ENCODE measurements at places on chromosomes 5 and 9. TPM values are rescaled to one million over a fixed set of nuclear protein-coding genes. Genes with fewer than 3 reads are reported as not detected.

DNA sequence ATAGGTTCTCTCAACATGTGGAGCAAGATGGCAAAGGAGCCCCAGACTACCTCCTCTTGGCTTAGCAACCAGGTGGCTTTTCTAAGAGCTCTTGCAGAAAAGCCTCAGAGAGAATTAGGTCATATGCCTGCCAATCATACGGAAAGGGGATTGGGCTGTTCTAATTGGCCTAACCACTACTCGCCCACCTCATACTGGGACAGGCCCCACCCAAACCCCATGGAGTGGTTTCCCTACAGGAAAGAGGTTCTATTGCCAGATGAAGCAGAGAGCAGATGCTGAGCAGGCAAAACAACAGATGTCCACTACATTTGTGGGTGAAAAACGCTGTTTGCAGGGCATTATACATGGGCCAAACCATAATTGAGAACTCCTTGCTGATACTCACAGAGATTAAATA, 29.0 kb downstream of the ABLIM3 start:
- H3K27ac ChIP-seq = no peak overlapping the region
- H3K4me1 ChIP-seq = no peaks in the 10 kb centered on the region
- H3K36me3 ChIP-seq = no peaks in the 10 kb centered on the region
- no peak overlapping the region for H3K4me3 ChIP-seq
- DNase-seq = no peak

- H3K27ac ChIP-seq = no peak overlapping the region
- H3K36me3 ChIP-seq = no peaks in the 10 kb centered on the region
- no peak for DNase-seq
- no peaks in the 10 kb centered on the region for H3K27me3 ChIP-seq
These were observed 113.5 kb downstream of the FEM1C start for GRCh38 chr5:115431116-115431515.

GRCh38 chr9:17739736-17740135, 160.9 kb downstream of the SH3GL2 start:
- H3K27ac ChIP-seq = no peak overlapping the region
- no peaks in the 10 kb centered on the region for H3K4me1 ChIP-seq
- no peaks in the 10 kb centered on the region for H3K27me3 ChIP-seq
- H3K4me3 ChIP-seq = no peak overlapping the region

DNA sequence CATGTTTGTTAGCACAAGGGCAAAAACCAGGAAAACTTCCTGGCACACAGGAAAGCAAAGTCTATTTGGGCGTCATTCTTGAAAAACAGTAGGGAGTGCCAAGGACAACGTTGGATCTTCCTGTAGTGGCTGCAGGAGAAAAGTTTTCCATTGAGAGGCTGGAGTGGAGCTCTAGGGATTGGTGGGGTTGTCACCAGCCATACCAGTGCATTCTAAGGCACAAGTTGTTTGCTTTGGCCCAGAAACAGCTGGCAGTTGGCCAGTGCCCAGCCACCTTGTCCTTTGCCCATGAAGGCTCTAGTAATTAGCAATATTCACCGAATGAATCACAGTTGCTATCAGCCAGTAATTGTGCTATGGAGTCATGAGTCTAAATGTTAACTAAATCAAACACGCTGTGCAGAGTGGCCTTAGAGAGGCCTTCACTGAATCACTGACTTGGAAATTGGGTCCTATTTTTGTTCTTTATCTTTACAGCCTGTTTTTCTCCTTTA, 26.4 kb downstream of the TNFSF15 start:
- no peaks in the 10 kb centered on the region for H3K27me3 ChIP-seq
- peak; percentile 53 for DNase-seq
- H3K36me3 ChIP-seq = no peaks in the 10 kb centered on the region
- H3K27ac ChIP-seq = no peak overlapping the region
- no peak overlapping the region for H3K4me3 ChIP-seq

- no peaks in the 10 kb centered on the region for H3K27me3 ChIP-seq
- peak within 1 kb of the TSS; percentile 83 for H3K4me3 ChIP-seq
- no peaks in the 10 kb centered on the region for H3K36me3 ChIP-seq
These were observed at the start of gene PAXX for GRCh38 chr9:136991993-136992818. TSS of gene PAXX (plus strand) at chr9:136992422. CDS start at chr9:136992444, 22 bp downstream.

PCDHGB6 gene
- total RNA-seq = 12.8 TPM

- no peak overlapping the region for H3K4me3 ChIP-seq
- peaks cover 5% of the 10 kb centered on the region for H3K4me1 ChIP-seq
- no peaks in the 10 kb centered on the region for H3K36me3 ChIP-seq
- H3K27ac ChIP-seq = no peak overlapping the region
- no peaks in the 10 kb centered on the region for H3K27me3 ChIP-seq
- no peak for DNase-seq
These were observed 140.5 kb downstream of the SNX18 start for GRCh38 chr5:54658010-54658409.

DNA sequence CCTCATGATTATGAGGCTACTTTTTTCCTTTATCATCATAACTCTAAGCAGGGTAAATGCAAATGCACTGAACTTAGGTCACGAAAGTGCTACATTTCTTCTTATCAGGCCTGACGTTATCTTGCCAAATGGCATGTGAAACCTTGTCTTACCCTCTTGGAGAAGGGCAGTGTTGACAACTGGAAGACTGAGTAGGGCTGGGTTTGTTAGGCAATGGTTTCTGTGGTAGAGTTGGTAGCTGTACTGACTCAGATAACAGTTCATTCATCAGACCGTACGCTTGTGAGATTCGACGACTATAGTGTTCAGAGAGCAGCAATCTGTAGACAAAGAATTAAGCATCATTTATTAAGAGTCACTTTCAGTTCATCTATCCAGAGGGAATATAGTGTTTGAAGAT, 127.7 kb downstream of the CPLANE1 start:
- H3K27me3 ChIP-seq = no peaks in the 10 kb centered on the region
- no peaks in the 10 kb centered on the region for H3K36me3 ChIP-seq
- no peaks in the 10 kb centered on the region for H3K4me1 ChIP-seq
- H3K4me3 ChIP-seq = no peak overlapping the region
- no peak overlapping the region for H3K27ac ChIP-seq

MED7 gene
- 12.2 TPM for total RNA-seq

DNA sequence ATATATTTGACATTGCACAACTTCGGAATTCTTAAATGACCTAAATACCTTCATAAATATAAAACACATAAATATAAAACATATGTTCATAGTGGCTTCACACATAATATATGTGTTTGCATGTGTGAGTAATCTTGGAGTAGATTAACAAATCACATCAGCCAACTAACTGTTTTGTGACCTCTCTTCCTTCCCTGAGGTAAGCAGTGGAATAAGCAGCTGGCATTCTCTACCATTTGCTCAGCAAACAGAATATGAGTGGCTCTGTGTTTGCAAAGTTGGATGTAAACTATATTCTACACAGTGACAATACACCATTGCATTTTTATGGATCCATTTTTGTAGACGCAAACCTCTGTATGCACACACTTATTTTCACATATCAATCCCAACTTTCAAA, 189.9 kb downstream of the ACER2 start:
- DNase-seq = no peak
- H3K36me3 ChIP-seq = no peaks in the 10 kb centered on the region
- no peak overlapping the region for H3K4me3 ChIP-seq
- no peaks in the 10 kb centered on the region for H3K27me3 ChIP-seq

DNA sequence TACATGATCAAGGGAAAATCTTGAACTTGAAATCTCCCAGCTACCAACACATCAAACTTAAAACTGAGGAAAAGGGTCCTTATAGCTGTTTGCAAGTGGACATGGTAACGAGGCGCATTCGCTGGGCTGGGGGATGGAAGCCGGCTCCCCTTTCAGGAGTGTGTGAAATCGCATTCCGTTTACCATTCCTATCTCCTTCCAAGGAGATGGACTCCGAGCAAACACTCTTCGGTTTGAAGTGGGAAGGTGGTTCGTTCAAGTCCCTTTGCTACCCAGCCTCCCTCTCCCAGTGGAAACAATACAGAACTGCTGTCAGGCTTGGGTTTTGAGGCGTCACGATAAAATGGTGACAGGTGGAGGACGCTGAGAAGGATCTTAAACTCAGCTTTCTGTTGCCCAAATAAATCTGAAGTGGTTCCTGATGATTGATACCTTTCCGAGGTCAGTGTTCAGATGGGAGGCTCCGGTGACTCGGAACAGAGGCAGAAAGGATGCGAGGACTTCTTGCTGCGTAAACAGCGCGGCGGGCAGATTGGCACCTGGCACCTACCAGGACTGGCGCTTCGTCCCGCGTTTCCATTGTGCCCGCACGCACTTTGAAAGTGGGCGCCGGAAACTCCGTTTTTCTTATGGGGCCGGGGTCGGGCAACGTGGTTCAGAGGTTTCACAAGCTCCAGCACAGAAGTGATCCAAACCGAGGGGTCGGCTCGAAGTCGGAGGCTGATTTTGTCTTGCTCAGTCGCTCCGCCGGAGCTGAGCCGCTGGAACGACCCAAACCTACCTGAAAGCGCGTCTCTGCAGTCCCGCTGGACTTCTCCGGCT, 7.0 kb downstream of the MSX2 start:
- H3K27me3 ChIP-seq = peaks cover 33% of the 10 kb centered on the region
- no peaks in the 10 kb centered on the region for H3K36me3 ChIP-seq
- no peak overlapping the region for H3K4me3 ChIP-seq
- no peak for DNase-seq
- H3K4me1 ChIP-seq = no peaks in the 10 kb centered on the region

GRCh38 chr5:73759771-73760170, 133.8 kb downstream of the ARHGEF28 start:
- no peaks in the 10 kb centered on the region for H3K36me3 ChIP-seq
- no peaks in the 10 kb centered on the region for H3K27me3 ChIP-seq

- no peaks in the 10 kb centered on the region for H3K4me1 ChIP-seq
- no peak overlapping the region for H3K27ac ChIP-seq
- no peaks in the 10 kb centered on the region for H3K36me3 ChIP-seq
- no peak overlapping the region for H3K4me3 ChIP-seq
These were observed 140.3 kb downstream of the PCSK1 start for GRCh38 chr5:96292582-96293247.

GRCh38 chr5:148179234-148179824, 11.0 kb downstream of the SPINK14 start:
- no peaks in the 10 kb centered on the region for H3K36me3 ChIP-seq
- no peak overlapping the region for H3K4me3 ChIP-seq
- no peak for DNase-seq
- no peaks in the 10 kb centered on the region for H3K27me3 ChIP-seq
- no peak overlapping the region for H3K27ac ChIP-seq

EDIL3 gene
- 4.6 TPM for total RNA-seq

DNA sequence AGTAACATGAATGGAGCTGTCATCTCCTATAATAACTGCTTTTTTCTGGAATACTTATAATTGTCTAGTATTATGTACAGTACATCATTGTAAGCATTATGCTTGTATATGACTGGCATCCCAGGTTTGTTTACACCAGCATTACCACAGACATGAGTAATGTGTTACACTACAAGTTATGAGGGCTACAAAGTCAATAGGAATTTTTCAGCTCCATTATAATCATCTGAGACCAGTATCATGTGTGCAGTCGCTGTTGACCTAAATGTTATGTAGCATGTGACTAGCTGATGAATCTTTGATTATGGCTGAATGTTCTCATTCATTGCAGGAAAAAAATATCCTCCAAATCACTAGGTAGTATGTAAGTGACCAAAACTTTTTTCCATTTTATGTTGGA, 2.2 kb downstream of the ZCCHC9 start:
- no peak overlapping the region for H3K27ac ChIP-seq
- no peaks in the 10 kb centered on the region for H3K27me3 ChIP-seq
- H3K36me3 ChIP-seq = no peaks in the 10 kb centered on the region
- H3K4me3 ChIP-seq = no peak overlapping the region

GRCh38 chr5:141363952-141364660, at the start of gene PCDHGA5:
TSS of gene PCDHGA5 (plus strand) at chr5:141364162. CDS start at chr5:141364331, 169 bp downstream.
- peak within 1 kb of the TSS; percentile 31 for H3K4me3 ChIP-seq
- no peaks in the 10 kb centered on the region for H3K27me3 ChIP-seq
- H3K36me3 ChIP-seq = no peaks in the 10 kb centered on the region
- DNase-seq = no peak

NRARP gene
- total RNA-seq = 6.9 TPM

- no peak overlapping the region for H3K4me3 ChIP-seq
- no peaks in the 10 kb centered on the region for H3K36me3 ChIP-seq
- H3K4me1 ChIP-seq = no peaks in the 10 kb centered on the region
- H3K27ac ChIP-seq = no peak overlapping the region
These were observed 192.1 kb downstream of the TSSK1B start for GRCh38 chr5:113242481-113243348.

DNA sequence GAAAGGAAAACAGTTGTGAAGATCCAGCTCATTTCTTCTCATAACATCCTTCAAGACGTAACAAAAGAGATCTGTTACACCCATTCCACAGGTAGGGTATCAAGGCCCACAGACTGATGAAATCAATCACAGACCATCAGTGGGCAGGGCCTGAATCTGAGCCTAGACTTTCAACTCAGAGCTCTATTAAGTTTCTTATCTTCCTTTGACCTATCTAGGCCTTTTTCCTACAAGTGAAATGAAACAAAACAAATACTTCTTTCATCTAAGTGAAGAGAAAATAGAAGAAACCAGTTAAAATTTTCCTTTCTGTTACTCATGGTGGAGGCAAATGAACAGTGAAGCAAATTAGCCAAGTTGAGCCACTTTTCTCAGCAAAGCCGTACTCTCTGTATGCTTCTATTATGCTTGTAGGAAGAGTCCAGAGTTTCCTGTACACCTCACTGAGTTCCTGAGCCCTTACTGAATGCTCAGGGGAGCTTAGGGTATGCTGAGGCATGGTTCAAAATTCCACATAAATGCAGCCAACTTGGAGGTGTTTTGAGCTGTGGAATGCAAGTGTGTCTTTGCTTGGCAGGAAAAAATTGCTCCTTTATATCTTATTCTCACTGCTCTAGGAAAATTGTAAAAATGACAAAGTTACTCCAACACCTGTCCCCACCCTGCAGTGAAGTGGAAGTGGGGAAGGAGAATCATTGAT, 91.9 kb downstream of the FEM1C start:
- no peaks in the 10 kb centered on the region for H3K4me1 ChIP-seq
- H3K4me3 ChIP-seq = no peak overlapping the region
- no peaks in the 10 kb centered on the region for H3K27me3 ChIP-seq
- H3K36me3 ChIP-seq = no peaks in the 10 kb centered on the region
- H3K27ac ChIP-seq = no peak overlapping the region

HTR1A gene
- not detected for total RNA-seq

DNA sequence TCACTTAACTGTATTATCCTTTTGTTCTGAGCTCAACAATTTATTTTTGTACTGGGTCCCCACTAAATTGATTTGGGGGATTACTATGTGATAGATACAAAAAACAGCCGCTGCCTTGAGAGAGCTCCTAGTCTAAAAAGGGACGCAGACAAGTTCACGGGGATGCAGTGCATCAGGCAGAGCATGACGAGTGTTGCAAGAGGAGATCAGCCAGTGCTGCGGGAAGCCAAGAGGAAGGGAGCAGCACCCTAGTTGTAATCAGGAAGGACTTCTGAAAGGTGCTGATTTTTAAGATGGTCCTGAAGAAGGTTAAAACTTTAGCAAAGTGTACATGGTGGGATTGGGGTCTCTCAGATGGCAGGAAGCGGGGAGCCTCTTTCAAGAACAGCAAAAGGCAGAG, 15.8 kb downstream of the GALNT10 start:
- H3K36me3 ChIP-seq = no peaks in the 10 kb centered on the region
- no peak overlapping the region for H3K4me3 ChIP-seq
- no peak overlapping the region for H3K27ac ChIP-seq
- no peaks in the 10 kb centered on the region for H3K27me3 ChIP-seq

GRCh38 chr5:133985540-133986180, 17.2 kb upstream of the C5orf15 start:
- H3K4me3 ChIP-seq = no peak overlapping the region
- DNase-seq = no peak
- no peaks in the 10 kb centered on the region for H3K4me1 ChIP-seq
- H3K27me3 ChIP-seq = no peaks in the 10 kb centered on the region
- no peaks in the 10 kb centered on the region for H3K36me3 ChIP-seq

F2RL2 gene
- total RNA-seq = under 0.01 TPM

- H3K27ac ChIP-seq = no peak overlapping the region
- DNase-seq = no peak
- no peaks in the 10 kb centered on the region for H3K4me1 ChIP-seq
These were observed 232.3 kb upstream of the PTGER4 start for GRCh38 chr5:40447438-40447837.
